ENCODE measurements at places on chromosomes 3 and 15.

GRCh38 chr15:68633231-68634121 lies 54.7 kb downstream of the CORO2B start:
- DNase-seq: no peak

- no peak for DNase-seq
Observed at GRCh38 chr3:16395212-16395611, 118.3 kb downstream of the RFTN1 start.

GRCh38 chr3:156981005-156981404 lies 154.9 kb downstream of the LEKR1 start:
- no peak for DNase-seq

- no peak for DNase-seq
Observed at GRCh38 chr3:102182162-102182561, 252.7 kb upstream of the ZPLD1 start.

DNA sequence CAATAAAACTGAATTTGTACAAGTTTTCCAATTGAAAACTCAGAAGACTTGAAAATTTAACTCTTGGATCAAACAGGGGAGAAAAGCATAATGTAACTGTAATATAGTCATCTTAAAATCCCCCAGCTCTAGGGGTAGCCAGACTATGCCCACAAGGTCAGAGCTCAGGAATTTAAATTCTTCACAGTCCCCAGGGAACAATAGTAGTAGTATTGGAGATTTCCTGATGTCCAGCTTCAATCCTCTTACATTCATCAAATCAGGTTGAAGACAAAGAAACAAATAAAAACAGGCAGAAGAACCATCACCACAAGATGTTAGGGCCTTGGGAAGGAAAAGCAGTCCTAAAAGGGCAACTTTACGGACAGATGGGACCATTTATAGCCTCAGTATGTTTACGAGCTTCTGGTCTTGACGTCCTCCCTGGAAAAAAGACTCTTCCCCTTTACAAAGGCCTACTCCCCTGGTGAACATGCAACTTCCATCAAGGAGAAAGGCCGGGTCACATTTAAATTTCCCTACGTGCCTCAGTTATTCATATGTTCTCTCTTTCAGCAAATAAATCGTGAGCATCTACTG lies 96.8 kb downstream of the PLCH1 start:
- no peak for DNase-seq

DNA sequence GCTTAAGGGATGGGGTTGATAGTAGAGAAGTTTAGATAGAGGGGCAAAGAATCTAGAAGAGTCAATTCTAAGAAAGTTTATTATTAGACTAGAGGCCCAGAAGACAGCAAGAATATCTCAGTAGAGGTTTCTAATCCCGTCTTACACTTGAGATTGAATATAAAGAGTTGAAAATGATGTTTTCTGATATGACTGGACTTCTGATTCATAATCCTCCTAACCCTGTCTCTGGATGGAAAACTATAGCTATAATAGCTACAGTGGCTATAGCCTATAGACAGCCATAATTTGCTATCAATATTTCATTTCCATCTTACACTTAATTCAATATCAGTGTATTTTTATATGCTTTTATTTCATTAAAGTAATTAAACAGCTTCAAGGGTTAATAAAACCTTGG lies 60.0 kb downstream of the GAP43 start:
- no peak for DNase-seq

- DNase-seq: no peak
Observed at GRCh38 chr3:157605356-157605755, 102.1 kb upstream of the VEPH1 start.

GRCh38 chr3:124878561-124879336 lies 8.4 kb downstream of the ITGB5 start:
- DNase-seq: no peak

DNA sequence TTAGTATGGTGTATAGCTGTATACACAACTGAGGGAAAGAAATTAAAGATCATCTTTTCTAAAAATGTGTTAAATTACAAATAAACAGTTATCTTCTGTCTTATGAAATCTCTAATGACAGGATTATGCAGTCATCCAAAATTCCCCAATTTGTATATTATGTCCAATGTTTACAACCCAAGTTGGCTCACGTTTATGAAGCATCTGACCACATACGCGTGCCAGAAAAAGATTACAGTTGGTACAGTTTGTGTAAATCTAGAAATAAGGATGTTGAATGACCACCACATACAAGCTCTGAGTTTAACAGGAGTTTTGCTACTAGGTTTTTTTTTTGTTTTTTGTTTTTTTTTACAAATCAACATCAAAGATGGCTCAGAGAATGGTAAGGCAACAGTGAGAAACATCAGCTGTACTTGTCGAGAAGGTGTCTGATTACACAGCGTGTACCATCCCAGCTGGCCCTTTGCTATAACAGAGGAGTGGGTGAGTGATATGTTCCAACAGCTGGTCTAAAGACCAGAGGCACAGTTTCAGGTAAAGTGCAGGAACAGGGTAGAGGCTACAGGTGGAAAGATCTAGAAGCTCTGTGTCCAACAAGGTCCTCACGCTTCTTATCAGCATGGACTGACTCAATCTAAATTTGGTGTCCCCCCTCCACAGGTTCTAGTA lies 47.1 kb downstream of the USF3 start:
- no peak for DNase-seq

GRCh38 chr15:82663186-82663600 lies 16.0 kb upstream of the CPEB1 start:
- no peak for DNase-seq

GRCh38 chr3:9387322-9387655 lies 10.1 kb upstream of the SETD5 start:
- no peak for DNase-seq

DNA sequence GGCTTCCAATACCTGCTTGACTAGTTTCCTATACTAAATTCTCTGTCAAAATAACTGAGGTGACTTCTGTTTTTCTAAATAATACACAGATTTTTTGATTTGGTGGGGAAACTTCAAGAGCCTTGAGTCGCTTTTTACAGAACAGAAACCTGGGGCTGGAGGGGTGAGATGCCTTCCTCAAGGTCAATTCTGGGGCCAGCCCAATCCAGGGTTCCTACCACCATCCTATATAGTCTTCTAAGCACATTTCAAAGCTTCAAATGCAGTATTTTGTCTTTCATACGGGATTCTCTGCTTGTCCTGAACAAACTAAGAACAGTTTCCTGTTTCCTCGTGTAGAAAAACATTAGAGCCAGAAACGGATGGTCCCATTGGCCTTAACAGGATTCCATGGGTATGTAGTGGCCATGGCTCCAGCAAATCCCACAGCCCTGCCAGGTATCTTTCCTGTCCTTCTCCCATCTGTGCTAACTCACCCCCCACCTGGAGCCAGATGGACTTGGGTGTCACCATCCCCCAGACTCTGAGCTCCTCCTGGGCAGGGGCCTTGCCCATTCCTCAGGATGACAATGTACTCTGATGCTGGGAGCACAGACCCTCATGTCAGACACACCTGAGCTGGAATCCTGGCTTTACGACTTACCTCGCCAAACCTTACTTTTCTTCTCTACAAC lies 146.9 kb downstream of the KLF13 start:
- no peak for DNase-seq

GRCh38 chr15:71811752-71812735 lies 1.7 kb downstream of the NR2E3 start:
- DNase-seq: no peak

DNA sequence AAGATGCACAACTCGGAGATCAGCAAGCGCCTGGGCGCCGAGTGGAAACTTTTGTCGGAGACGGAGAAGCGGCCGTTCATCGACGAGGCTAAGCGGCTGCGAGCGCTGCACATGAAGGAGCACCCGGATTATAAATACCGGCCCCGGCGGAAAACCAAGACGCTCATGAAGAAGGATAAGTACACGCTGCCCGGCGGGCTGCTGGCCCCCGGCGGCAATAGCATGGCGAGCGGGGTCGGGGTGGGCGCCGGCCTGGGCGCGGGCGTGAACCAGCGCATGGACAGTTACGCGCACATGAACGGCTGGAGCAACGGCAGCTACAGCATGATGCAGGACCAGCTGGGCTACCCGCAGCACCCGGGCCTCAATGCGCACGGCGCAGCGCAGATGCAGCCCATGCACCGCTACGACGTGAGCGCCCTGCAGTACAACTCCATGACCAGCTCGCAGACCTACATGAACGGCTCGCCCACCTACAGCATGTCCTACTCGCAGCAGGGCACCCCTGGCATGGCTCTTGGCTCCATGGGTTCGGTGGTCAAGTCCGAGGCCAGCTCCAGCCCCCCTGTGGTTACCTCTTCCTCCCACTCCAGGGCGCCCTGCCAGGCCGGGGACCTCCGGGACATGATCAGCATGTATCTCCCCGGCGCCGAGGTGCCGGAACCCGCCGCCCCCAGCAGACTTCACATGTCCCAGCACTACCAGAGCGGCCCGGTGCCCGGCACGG lies 991 bp downstream of the SOX2 start:
- no peak for DNase-seq

GRCh38 chr3:128378631-128379347 lies 87.9 kb downstream of the DNAJB8 start:
- no peak for DNase-seq

GRCh38 chr3:158777161-158777873 lies 24.5 kb upstream of the MFSD1 start:
- no peak for DNase-seq

- no peak for DNase-seq
Observed at GRCh38 chr3:116886202-116886893, 176.8 kb downstream of the TUSC7 start.

- DNase-seq: no peak
Observed at GRCh38 chr15:67715170-67715569, 110.1 kb upstream of the SKOR1 start.

GRCh38 chr3:23377928-23378672 lies 175.0 kb downstream of the UBE2E2 start:
- DNase-seq: no peak

GRCh38 chr15:96672629-96673028 lies 342.1 kb downstream of the NR2F2 start:
- DNase-seq: no peak

GRCh38 chr3:167305340-167305890 lies 74.7 kb downstream of the ZBBX start:
- no peak for DNase-seq

DNA sequence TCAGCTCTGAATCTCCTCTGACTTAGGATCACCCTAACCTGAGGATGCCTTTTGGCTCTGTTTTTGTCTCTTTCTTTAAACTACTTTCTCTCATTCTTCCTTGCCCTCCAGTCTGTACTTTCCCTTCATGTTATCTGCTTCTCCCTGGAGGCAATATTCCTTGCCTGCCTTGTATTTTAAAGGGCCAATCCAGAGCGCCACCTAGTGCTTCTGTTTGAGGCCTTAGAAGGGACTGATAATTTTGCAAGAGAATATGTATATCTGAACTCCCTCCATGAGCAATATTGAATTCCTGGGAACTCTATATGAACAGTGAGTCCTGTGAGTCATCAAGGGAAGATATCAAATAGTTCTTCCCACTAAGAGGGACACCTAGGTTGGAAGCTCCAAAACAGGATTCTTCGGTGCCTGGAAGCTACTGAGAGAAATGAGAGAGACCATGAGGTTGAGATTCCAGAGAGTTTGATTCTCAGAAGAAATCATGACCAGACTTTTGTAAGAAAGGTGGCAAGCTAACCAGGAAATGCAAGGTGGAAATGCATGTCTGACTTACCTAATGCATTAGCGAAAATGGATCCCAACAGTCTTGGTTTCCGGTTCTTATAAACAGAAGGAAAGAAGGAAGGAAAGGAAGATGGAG lies 203.8 kb upstream of the CD96 start:
- no peak for DNase-seq

- DNase-seq: no peak
Observed at GRCh38 chr3:68924897-68925296, 7.5 kb downstream of the TAFA4 start.

DNA sequence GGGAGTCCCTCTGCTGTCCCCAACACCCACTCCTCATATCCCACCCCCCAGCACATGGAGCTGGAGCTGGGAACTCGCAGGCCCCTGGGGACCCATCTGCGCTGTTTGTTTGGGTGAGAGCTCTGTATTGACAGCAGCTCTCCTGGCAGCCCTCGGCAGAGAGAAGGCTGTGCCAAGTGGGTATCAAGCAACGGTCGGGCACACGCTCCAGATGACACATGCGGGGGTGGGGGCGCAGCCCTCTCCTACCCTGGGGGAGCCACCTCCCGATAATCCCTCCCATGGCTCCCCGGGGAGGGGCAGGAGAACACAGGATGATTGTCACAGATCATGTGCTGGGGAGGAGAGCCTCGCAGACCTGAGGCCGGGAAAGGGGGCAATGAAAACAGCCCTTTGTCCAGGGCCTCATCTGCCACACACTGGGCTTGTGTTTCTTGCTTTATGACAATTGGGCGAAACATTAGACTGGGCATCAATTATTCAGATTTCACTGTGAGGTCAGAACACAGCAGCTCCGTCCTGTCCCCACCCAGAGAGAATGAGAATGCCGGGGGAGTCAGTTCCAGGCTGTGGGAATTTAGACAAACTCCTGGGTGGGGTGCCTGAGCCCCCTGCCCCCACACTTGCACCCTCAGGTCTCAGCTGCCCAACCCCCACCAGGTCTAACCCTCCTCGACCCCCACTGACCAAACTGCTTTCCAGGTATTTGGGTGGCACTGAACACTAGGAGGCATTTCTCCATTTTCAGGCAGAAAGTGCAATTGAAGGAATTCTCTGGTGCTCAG lies 46.4 kb upstream of the KLF13 start:
- no peak for DNase-seq

- no peak for DNase-seq
Observed at GRCh38 chr3:105790534-105790933, 78.3 kb downstream of the CBLB start.

DNA sequence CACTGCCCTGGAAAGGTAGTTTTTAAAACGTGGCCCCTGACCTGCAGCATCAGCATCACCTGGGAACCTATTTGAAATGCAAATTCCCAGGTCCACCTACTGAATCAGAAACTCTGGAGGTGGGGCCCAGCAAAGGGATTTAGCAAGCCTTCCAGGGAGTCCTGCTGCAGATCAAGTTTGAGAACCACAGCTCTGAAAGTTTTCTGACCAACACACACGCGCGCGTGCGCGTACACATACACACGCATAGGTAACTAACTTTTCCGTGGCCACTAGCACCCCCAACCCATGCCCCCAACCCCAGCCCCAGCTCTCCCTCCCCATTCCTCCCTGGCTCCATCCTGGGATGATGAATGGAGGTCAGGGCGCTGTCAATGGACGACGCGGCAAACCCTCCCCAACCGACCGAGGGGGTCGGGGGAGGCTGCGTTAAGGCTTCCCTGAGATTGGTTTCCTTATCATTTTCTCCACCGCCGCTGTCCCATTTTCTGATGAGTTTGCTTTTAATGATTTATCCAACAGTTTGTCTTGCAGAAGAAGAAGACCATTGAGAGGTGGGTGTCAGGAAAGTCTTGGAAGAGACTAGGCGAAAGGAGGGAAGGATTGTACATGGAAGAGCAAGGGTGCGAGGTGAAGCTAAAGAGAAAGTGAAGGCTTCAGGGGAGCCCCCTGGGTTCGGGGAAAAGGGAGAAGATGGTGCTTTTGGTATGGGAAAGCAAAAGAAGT lies 590 bp upstream of the BOC start:
- DNase-seq: no peak

GRCh38 chr3:30805695-30806094 lies 88.8 kb downstream of the GADL1 start:
- DNase-seq: no peak
